ENCODE measurements at places on chromosomes 3 and 15.

- DNase-seq: no peak
Observed at GRCh38 chr15:56410721-56411120, 45.5 kb downstream of the TEX9 start.

DNA sequence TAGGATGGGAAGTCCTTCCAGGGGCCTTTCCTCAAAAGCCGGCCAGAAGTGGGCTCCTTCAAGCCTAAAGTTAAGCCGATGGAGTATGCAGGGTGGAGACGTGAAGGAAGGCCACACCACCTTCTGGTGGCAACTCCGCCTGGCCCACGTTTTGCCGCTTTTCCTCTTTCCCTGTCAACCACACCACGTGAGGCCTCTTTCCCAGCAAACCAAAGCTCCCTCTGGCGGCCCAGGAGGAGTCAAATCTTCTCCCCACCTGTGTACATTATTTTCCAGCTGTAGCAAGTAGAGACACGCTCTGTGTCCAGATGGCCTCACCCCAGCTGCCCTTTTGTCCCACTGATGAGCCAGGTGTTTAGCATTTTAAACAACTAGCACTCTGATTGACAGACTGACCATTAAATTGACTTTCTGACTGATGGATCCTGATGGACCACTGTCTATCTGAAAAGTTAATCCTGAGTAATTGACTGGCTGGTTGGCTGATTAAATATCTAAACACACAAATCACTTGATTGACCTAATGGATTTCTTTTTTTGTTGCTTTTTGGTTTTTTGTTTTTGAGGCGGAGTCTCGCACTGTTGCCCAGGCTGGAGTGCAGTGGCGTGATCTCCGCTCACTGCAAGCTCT, 59.6 kb upstream of the ZBTB38 start:
- DNase-seq: no peak

- DNase-seq: no peak
Observed at GRCh38 chr3:128873244-128874022, 6.0 kb upstream of the ACAD9 start.

DNA sequence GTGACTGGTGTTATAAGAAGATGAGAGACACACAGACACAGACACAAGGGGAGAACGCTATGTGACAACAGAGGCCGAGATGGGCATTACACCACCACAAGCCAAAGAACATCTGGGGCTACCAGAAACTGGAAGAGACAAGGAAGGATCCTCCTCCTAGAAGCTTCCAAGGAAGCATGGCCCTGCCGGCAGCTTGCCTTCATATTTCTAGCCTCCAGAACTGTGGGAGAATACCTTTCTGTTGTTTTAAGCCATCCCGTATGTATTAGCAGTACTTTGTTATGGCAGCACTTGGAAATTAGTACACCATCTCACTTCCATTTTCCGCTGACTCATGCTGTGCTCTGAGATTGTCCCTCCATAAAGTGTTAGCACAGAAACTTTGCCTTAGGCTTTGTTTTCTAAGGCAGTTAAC, 38.7 kb upstream of the CA12 start:
- no peak for DNase-seq
